ENCODE measurements at places on chromosomes 5 and 9. TPM values are rescaled to one million over a fixed set of nuclear protein-coding genes. Genes with fewer than 3 reads are reported as not detected.
A peak's percentile ranks its signal among the peaks of the same experiment; 100 is the strongest.

GRCh38 chr9:100595391-100596199, 17.7 kb downstream of the CAVIN4 start:
- H3K4me3 ChIP-seq = no peak overlapping the region
- no peaks in the 10 kb centered on the region for H3K36me3 ChIP-seq
- no peak for DNase-seq

DNA sequence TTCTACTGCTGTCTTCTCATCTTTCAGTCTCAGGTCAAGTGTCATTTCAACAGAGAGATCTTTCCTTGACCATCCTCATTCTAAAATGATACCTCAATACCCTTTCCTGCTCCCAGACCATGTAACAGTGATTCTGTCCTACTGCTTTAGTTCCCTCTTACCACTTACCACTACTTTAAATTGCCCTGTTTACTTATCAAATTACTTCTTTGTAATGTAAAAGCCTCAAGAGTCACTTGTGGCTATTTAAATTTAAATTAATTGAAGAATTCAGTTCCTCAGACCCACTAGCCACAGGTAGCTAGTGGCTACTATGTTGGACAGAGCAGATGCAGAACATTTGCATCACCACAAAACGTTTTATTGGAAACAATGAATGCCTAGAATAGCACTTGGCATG, 217.3 kb downstream of the ADAMTS6 start:
- no peaks in the 10 kb centered on the region for H3K36me3 ChIP-seq
- DNase-seq = no peak
- no peaks in the 10 kb centered on the region for H3K27me3 ChIP-seq
- H3K27ac ChIP-seq = no peak overlapping the region
- no peaks in the 10 kb centered on the region for H3K4me1 ChIP-seq

GRCh38 chr9:106930477-106930876, 67.5 kb downstream of the ZNF462 start:
- H3K36me3 ChIP-seq = peaks cover 100% of the 10 kb centered on the region
- H3K4me3 ChIP-seq = no peak overlapping the region
- no peak overlapping the region for H3K27ac ChIP-seq
- H3K4me1 ChIP-seq = no peaks in the 10 kb centered on the region
- no peaks in the 10 kb centered on the region for H3K27me3 ChIP-seq
- no peak for DNase-seq

- no peak overlapping the region for H3K27ac ChIP-seq
- no peaks in the 10 kb centered on the region for H3K27me3 ChIP-seq
- DNase-seq = no peak
Measured at GRCh38 chr5:76425146-76425545, 22.1 kb downstream of the IQGAP2 start.

DNA sequence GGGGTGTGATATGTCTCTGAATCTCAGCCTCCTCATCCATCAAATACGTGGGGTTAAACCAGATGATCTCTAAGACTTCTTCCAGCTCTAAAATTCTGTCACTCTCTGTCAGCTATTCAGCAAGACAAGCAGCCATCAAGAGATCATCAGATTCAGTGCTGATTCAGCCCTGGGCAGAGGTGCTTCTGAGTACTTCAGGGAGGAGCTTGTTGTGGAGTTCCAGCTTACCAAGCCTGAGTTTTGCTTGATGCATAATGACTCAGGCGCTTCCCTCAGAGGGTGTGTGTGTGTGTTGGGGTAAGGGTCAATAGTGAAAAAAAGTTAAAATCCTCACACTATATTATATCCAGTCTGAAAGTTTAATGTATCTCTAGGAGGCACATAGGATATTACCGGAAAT, 29.6 kb upstream of the TAF1L start:
- no peaks in the 10 kb centered on the region for H3K27me3 ChIP-seq
- DNase-seq = no peak
- H3K4me1 ChIP-seq = no peaks in the 10 kb centered on the region
- H3K4me3 ChIP-seq = no peak overlapping the region
- H3K27ac ChIP-seq = no peak overlapping the region
- H3K36me3 ChIP-seq = no peaks in the 10 kb centered on the region

DNA sequence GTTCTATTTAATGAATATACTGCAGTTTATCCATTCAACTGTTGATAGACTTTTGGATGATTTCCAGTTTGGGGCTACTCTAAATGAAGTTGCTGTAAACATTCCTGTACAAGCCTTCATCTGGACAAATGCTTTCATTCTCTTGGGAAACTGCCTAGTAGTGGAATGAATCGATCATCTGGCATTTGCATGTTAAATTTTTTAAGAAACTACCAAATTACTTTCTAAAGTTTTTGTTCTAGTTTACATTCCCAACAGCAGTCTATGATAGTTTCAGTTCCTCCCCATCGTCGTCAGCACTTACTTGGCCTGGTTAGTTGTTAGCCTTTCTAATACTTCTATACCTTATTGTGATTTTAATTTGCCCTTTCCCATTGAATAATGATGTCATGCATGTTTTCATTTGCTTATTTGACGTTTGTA, 306.3 kb downstream of the FER start:
- H3K4me1 ChIP-seq = no peaks in the 10 kb centered on the region
- DNase-seq = no peak
- H3K27ac ChIP-seq = no peak overlapping the region
- no peaks in the 10 kb centered on the region for H3K36me3 ChIP-seq
- no peak overlapping the region for H3K4me3 ChIP-seq
- no peaks in the 10 kb centered on the region for H3K27me3 ChIP-seq

The SLC34A3 gene
- not detected for total RNA-seq

The IFNA21 gene
- not detected for total RNA-seq

GRCh38 chr5:32453916-32454315, 9.4 kb upstream of the ZFR start:
- H3K27me3 ChIP-seq = no peaks in the 10 kb centered on the region
- no peaks in the 10 kb centered on the region for H3K36me3 ChIP-seq
- DNase-seq = no peak
- no peak overlapping the region for H3K4me3 ChIP-seq

The CBY3 gene
- not detected for total RNA-seq

DNA sequence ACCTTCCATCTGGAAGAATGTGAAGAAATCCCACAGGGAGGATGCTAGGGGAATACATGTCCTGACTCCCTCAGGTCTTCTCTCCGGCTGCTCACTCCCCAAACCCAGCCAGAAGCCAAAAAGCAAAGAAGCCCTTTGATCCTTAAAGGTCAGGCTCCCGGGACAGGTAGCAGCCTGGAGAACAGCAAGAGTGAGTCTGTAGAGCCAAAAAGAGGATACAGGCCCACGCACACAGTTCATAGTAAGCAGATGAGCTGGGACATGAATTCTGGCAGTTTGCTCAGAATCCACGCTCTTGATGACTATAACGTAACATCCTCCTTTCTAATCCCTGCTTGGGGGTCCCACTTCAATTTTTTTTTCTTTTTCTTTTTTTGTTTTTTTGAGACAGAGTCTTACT, 72.0 kb upstream of the SLC44A1 start:
- H3K4me1 ChIP-seq = no peaks in the 10 kb centered on the region
- no peak overlapping the region for H3K27ac ChIP-seq
- no peak for DNase-seq
- H3K4me3 ChIP-seq = no peak overlapping the region
- H3K27me3 ChIP-seq = no peaks in the 10 kb centered on the region

The IFNA2 gene
- not detected for total RNA-seq

GRCh38 chr9:121333950-121334773, 35.9 kb downstream of the STOM start:
- peaks cover 9% of the 10 kb centered on the region for H3K4me1 ChIP-seq
- peak overlapping the region; percentile 27 for H3K27ac ChIP-seq
- no peak overlapping the region for H3K4me3 ChIP-seq
- H3K36me3 ChIP-seq = peaks cover 9% of the 10 kb centered on the region
- peak; percentile 48 for DNase-seq

Measured in psoas muscle (tissue), 8 donors.